ENCODE measurements at places on chromosomes 6 and 20.

GRCh38 chr20:14361509-14362345 is 24.3 kb upstream of the FLRT3 start:
- DNase-seq: no peak

GRCh38 chr6:94902974-94903628 is 674.2 kb upstream of the MANEA start:
- DNase-seq: no peak

DNA sequence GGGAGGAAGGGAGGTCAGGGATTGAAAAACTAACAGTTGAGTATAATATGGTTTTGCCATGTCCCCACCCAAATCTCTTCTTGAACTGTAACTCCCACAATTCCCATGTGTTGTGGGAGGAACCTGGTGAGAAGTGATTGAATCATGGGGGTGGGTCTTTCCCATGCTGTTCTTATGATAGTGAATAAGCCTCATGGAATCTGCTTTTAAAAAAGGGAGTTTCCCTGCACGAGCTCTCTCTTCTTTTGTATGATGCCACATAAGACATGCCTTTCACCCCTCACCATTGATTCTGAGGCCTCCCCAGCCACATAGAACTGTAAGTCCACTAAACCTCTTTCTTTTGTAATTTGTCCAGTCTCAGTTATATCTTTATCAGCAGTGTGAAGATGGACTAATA is 833.4 kb upstream of the MAP3K7 start:
- no peak for DNase-seq

- DNase-seq: no peak
These were observed 45.6 kb downstream of the STK38 start for GRCh38 chr6:36501686-36502085.

- DNase-seq: no peak
These were observed 69.5 kb downstream of the SRC start for GRCh38 chr20:37415118-37416085.

- DNase-seq: no peak
These were observed 14.7 kb downstream of the NUP153 start for GRCh38 chr6:17691925-17692538.

DNA sequence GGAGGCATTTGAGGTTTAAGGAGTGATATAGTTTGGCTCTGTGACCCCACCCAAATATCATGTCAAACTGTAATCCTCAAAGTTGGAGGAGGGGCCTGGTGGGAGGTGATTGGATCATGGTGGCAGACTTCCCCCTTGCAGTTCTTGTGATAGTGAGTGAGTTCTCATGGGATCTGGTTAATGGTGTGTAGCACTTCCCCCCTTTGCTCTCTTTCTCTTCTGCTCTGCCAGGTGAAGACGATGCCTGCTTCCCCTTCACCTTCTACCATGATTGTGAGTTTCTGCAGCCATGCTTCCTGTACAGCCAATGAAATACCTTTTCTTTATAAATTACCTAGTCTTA is 1.7 kb upstream of the HDDC2 start:
- DNase-seq: no peak

DNA sequence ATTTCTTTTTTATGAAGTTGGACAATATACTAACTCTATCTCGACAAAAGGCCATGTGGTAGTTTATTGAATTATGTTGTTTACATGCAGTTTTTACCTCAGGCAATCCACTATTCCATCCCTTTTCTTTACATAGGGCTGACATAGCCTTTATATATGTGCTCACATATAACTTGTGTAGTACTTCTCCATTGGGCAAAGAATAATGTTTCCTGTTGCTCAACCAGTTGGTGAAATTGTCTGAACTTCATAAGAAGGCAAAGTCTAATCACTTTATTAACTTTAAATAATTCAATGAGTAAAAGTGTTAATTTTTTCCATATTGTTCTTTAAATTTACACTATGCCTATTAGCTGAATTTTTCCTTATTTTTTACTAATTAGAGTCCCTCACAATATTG is 1272.1 kb downstream of the EPHA7 start:
- no peak for DNase-seq

DNA sequence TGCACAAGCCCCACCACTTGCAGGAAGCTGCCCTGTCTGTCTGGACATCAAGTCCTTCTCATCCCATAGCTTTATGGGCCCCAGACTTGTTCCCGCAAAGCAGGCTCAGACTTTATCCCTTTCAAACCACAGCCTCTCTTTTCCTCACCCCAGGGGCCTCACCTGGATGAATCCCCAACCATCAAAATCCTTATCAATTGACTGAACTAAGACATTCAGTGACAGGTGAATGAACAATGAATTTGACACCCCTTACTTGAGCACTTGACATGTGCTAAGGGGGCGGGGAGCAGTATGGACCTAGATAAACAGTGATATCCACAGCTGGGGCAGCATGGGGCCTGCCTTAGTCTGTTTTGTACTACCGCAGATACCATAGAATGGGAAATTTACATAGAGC is 5.0 kb downstream of the RAB44 start:
- DNase-seq: no peak

- no peak for DNase-seq
These were observed 42.8 kb upstream of the UBR2 start for GRCh38 chr6:42520786-42521607.
